ENCODE measurements at places on chromosomes 4 and X. TPM values are rescaled to one million over a fixed set of nuclear protein-coding genes. Genes with fewer than 3 reads are reported as not detected.

DNA sequence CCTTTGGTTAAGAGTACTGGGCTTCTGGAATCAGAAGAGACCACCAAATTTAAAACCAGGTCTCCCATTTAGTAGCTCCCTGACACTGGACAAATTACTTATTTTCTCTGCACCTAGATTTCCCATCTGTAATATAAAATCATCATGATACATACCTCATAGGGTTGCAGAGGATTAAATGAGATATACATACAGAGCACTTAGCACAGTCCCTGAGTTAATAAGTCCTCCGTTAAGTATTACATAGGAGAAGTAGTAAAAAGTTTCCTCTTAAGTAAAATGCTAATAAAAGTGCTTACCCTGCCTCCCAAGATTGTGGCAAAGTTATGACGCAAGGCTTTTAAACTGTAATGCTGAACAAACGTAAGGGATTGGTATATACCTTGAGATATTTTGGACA is 539 bp upstream of the CHIC1 start:
- peak; percentile 1 for DNase-seq

DNA sequence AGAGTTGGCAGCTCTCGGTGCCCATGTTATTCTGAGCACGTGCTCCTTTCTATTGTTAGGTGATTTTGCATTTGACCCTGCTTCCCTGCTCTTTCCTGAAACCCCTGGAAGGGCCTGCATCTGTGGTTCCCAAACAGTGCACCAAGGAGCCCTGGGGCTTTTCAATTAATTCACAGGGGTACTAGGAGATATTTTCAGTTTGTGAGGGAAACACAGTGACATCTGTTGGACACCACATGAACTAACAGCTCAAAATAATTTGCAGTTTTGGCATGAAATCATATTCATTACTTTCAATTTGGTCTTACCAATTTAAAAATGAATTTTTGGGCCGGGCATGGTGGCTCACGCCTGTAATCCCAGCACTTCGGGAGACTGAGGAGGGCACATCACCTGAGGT is 156.6 kb downstream of the GATB start:
- peak; percentile 28 for DNase-seq

DNA sequence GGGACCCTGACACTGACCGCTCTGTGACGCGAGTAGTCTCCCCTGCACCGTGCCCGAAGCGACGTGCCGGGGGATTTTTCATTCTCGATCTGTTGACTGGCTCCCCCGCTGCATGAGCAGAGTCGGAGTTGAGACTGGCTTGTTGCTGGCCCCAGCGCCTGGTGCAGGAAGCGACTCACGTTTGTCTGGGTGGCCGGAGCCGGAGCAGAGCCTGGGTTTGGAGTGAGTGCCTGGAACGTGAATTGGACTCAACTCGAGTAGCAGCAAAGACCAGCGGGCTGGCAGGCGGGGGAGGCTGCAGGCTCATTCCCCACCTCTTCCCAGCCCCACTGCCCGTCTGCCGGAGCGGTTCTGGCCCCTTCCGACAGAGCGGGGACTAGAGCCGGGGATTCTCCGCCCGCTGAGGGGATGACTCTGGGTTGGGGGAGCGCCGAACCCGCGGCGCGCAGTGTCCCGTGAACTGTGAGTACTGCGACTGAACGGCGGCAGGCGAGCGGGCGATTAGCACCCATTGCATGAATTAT is 554 bp downstream of the PCDH7 start:
- DNase-seq = peak; percentile 10

DNA sequence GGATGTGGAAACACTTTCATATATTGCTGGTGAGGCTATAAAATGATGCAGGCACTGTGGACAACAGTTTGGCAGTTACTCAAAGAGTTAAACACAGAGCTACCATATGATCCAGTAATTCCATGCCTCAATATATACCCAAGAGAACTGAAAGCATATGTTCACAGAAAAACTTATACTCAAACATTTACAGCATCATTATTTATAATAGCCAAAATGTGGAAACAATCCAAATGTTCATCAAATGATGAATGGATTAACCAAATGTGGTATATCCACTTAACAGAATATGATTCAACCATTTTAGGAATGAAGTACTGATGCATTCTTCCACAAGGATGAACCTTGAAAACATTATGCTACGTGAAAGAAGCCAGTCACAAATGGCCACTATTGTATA is 603.8 kb downstream of the IQCM start:
- no peak for DNase-seq

DNA sequence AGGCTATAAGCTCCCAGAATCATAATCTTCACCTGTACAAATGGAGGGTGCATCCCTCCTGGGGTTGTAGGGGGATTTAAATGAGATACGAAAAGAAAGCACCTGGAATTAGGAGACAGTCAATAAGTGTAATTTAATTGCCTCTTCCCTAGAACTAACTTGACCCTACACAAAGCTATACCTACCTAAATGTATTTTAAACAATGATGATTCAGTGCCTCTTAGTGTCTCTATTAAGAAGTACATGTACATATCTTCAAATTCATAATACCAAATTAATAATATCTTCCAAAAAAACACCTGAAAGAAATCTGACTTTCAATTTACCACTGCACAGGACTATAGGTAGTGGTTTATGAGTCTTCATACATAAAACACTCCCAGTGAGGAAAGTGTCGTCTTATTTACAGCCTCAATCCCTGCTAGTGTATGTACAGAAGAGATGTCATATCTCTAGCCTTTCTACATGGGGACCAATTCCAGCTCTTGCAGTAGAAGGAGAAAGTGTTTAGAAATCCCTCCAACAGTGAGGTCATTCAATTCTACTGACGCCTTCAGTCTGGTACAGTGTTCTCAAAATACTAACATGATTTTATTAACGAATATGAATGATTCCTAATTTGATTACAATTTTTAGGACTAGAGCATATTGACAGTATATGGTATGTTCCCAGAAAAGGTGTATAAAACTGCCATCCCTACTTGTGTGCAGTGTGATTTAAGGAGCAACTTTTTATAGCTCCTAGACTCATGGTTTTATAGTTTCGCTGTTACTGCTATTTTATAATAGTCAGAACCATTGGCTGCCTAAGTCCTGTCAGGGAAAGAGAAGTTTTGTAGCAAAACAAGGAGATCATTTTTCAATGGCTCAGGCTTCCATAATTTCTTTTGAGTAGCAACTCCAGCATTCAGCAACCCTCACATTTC is 282.7 kb downstream of the UNC5C start:
- no peak for DNase-seq

DNA sequence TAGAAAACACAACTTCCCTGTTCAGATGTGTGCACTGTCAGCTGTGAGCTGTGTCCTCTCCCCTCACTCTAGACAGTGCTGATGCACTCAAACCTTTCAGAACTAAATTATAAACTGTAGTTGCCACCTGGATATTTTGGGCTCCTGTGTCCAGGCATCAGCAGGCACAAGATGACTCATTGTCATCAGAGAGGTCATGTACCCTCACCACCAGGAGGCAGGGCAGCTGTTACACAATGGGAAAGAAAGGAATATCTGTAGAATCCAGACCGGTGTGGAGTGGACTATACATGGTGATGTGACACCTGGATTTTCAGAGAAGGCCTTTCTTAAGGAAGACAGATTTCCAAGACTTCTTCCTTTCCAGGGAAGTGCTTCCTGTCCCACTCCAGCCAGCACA is 854.4 kb upstream of the AGA start:
- DNase-seq = no peak

DNA sequence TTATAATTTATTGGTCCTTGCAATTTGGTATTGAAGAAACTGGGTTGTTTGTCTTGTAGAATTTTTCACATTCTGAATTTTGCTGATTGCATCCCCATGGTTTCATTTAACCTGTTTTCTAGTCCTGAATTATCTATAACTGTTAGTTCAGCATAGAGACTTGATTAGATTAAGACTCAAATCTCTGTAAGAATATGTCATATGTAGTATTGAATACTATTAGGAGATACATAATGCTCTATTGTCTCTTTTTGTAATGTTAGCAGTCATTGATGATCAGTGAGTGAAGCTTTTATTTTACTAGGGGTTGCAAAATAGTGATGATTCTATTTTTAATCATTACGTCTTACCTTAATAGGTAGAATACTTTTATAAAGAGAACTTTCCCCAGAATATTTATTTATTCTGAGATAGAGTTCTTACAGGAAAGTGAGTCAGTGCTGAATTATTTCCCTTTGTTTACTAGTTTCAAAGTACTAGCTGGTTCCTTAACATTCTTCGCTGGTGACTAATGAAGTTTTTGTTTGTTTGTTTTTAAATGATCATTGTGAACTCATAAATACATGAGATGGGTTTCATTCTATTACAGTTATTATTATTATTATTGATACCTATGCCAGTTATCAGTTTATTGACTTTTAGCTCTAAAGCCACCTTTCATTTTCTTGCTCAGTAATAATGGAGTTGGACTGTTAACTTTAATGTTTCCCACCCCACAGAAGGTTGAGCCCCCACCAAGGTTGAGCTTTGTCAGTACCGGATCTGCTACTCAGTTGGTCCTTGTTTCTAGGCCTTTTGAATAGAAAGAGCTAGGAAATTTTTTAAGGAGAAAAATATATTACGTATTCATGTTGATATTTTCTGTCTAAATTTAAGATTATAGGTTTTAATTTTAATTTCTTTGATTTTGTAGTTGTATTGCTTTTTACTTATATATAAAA is 102.3 kb downstream of the LARP1B start:
- peak; percentile 87 for DNase-seq

GRCh38 chrX:9940421-9940820 is 26.7 kb upstream of the CLDN34 start:
- DNase-seq = peak; percentile 69

DNA sequence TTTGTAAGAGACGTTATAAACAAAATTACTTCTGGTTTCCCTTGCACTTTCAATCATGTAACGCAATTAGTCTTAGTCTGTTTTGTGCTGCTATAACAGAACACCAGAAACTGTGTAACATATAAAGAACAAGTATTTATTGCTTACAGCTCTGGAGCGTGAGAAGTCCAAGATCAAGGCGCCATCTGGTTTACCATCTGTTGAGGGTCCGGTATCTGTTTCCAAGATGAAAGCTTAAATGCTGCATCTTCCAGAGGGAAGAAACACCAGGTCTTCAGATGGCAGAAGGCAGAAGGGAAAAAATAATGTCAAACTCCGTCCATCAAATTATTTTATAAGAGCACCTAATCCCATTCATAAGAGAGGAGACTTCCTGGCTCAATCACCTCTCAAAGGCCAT is 474.1 kb downstream of the PDGFC start:
- DNase-seq = no peak

DNA sequence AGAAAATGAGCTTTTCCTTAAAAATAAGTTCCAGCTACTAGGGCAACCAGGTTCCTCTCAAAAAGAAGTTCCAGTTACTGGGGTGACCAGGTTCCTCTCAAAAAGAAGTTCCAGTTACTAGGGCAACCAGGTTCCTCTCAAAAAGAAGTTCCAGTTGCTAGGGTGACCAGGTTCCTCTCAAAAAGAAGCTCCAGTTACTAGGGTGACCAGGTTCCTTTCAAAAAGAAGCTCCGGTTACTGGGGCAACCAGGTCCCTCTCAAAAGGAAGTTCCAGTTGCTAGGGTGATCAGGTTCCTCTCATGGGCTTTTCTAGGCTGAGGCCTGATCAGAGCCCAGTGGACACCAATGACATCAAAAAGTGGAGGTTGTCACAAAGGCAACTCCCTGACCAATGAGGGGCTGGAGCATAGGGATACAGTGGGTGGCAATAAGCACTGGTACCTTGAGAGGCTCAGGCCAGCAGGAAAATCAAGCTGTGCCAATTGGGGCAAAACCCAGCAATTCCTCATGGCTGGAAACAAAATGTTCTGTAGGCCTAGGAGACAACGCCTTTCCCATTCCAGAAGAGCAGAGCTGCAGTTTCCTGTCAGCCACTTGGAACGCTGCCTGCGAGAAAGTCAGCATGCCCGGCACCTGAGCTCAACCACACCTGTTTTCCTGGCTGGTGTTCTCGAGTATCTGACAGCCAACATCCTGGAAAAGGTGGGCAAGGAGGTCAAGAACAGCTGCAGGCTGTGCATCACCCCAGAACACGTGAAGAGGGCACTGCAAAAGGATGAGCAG is 12.3 kb upstream of the SYTL5 start:
- DNase-seq = no peak

GRCh38 chr4:168558599-168558998 is 61.7 kb downstream of the PALLD start:
- DNase-seq = peak; percentile 93

- DNase-seq = no peak
These were observed 81.7 kb downstream of the ALPK1 start for GRCh38 chr4:112378858-112379257.

DNA sequence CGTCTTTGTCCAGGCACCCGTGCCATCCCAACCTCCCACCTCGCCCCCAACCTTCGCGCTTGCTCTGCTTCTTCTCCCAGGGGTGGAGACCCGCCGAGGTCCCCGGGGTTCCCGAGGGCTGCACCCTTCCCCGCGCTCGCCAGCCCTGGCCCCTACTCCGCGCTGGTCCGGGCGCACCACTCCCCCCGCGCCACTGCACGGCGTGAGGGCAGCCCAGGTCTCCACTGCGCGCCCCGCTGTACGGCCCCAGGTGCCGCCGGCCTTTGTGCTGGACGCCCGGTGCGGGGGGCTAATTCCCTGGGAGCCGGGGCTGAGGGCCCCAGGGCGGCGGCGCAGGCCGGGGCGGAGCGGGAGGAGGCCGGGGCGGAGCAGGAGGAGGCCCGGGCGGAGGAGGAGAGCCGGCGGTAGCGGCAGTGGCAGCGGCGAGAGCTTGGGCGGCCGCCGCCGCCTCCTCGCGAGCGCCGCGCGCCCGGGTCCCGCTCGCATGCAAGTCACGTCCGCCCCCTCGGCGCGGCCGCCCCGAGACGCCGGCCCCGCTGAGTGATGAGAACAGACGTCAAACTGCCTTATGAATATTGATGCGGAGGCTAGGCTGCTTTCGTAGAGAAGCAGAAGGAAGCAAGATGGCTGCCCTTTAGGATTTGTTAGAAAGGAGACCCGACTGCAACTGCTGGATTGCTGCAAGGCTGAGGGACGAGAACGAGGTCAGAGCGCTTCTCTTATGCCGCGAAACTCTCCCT is at the start of gene TET2:
Gene TET2, plus strand, starts transcription at position 601 of the 740 bp plus-strand sequence. CDS start 87,067 bp downstream, outside the sequence.
- DNase-seq = peak; percentile 86

DNA sequence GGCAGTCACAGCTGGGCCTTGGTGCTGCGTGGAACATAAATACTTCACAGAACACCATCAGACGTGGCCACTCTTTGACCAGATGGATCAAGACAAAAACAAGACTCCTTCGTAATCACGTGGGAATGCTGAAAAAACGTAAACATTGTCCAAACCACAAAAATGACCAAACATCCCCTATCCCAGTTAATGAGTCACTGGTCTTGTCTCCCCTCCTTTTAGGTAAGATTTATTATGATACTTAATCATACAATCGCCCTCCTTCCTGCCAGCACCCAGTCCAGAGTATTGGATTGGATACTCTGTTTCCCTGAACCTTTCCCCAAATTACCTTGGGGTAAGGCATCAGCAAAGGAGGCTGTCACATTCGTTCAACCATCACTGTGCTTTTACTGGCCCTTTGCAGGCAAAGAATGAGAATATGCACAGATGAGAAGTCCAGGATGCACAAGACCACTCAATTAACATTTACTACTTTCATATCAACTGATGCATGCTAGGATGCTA is 601 bp upstream of the TCEANC start:
- DNase-seq = peak; percentile 91

GRCh38 chr4:100175858-100176257 is 14.4 kb downstream of the DDIT4L start:
- no peak for DNase-seq

GRCh38 chr4:121564840-121565375 is 131.9 kb downstream of the ANXA5 start:
- DNase-seq = no peak

The VCX gene
- total RNA-seq = not detected

The PTCHD1 gene
- total RNA-seq = not detected

The NLGN4X gene
- 0.40 TPM for total RNA-seq

The VSIG1 gene
- total RNA-seq = 0.20 TPM

The TMEM271 gene
- total RNA-seq = not detected

The AMTN gene
- total RNA-seq = not detected

The BEND2 gene
- not detected for total RNA-seq

The HSD17B13 gene
- total RNA-seq = under 0.01 TPM
